SJCRH30 (cell line): ENCODE measurements at places on chromosomes 1 and 21.

- DNase-seq = no peak
Observed at GRCh38 chr1:23441446-23442148, 17.0 kb upstream of the TCEA3 start.

- DNase-seq = no peak
Observed at GRCh38 chr1:58262702-58263101, 283.8 kb downstream of the OMA1 start.

DNA sequence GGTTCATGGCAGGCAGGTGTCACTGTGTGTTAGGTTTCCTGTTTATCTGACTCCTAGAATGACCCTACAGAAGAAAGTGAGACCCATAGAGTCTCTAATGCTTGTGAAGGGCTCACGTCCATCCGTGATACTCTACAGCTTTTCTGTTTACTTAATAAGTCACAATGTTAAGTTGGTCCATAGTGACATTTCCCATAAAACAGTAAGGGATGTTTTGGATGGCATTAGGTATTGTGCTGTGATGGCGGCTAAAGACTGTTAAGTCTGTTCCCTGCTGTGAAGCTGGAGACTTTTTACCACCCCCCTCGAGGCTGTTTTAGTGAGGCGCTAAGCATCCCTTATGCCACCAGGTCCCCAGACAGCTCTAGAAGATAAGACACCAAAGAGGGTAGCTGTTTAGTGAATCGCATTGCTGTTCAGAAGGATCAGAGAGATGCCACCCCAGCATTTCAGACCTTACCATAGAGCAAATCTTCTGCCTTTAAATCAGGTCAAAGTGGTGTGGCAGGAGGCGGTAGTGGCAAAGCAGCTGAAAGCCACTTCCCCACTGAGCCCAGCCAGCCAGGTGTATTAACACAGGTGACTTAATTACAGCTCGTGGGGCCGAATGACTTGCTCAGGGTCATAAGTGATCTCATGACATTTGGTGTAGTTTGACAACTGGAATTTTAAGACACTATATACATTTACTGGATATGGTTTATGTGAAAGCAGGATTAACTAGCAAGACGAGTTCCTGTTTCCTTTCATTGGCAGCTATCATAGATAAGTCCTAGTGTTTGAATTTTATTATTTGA lies 25.0 kb downstream of the SLC37A1 start:
- DNase-seq = no peak

DNA sequence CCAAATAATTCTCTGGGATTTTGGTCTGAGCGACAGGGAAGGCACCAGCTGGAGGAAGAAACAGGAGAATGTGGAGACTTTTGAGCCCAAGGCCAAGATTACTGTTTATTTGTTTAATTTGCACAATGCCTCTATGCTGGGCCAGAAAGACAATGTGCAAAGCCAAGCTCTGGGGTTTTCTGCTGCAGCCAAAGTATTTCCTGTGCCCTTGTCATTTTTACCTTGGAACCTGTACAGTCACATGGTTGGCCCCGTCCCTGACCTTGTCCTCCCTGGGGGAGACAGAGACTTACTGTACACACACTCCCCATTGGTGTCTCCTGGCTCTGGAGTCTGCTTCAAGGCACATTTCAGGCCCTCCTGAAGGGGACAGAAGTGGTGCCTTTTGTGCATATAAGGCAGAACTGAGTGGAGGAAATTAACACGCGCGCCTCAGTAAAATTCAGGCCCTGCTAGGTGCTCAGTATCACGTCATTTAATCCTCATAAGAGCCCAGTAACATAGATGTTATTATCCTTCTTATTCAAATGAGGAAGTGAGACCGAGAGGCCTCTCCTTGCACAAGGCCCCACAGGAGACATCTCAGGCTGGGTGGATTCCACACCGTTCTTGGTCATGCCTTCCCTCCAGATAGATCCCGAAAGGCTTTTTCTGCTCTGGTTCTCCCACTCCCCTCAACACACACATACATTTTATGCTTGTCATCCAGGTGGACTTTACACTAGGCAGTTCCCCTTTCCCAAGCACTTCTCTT lies 21.1 kb downstream of the C1orf115 start:
- DNase-seq = no peak

DNA sequence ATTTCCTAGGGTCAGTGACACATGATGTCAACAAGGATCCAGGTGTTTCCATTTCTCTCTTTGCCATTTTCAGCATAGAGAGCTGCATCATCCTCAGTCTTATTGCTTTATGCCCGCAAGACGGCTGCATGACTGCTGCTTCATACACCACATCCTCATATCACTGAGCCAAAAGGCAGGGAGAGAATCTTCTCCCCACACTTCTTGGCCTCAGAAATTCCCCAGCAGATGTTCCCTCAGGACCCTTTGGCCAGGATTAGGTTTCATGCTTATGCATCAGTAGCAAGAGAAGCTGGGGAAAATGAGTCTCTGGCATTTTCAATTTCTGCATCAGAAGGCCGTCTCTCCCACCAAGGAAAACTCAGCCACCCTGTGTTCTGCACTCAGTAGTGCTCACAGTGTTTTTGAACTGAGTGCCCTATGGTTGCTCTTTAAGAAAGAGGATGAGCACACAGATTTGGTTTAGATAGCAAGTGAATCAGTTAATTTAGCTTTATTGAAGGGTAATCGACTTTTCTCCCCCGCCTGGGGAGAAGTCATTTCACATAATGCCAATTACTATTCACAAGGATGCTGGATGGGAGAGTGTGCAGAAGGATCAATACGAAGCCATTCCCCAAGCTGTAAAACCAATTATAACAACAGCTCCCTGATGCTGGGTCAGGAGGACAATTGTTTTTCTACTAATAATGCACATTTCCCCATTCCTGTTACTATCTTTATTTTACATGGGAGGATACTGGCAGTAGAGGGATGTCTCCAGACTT lies 360.2 kb downstream of the HHIPL2 start:
- DNase-seq = no peak

- DNase-seq = peak; percentile 61
Observed at GRCh38 chr1:162854245-162854882, 6.6 kb downstream of the CCDC190 start.

DNA sequence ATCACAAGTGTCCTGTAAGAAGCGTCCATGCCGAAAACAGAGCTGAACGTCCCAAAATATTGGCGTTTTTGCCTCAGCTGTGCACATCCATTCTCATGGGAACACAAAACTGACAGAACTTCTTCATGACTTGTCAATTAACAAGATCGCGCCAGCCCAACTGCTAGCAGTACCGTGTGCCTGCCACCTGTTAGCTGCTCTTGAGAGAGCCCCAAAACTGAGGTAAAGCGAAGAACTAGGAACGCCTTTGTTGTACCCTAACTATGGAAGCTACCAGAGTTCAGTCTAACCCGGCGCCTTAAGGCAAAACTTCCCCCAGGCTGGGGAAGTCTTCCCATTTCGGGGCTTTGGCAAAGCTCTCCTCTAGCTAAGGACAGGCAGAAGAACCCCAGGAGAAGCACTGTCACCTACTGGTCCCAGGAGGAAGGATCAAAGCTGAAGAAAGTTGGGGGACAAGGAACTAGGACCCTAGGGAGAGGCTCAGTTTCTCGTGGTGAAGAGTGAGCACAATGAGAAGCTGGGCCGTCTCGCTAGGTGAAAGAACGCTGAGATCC lies 719 bp downstream of the EYA3 start:
- DNase-seq = peak; percentile 47

DNA sequence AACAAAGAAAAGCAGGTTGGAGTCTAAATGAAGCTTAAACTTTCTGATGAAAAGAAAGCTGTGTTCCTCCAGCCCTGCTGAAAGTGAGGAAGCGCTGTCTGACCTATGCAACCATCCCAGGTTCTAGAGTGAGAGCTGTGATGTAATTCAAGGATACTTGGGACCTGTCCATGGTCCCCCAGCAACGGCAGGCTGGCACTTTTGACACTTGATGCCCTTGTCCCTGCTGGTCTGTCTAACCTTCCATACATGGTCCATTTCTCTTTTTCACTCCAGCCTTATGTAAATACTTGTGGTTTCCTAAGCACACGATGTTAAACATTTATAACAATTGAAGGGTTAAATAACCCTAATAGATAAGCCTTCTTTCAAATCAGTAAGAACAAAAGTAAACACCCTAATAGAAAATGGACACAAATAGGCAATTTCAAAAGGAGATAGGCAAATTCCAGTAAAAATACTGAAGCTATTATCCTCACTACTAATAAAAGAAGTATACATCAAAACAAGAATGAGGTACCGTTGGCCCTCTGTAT lies 17.7 kb upstream of the KDM4A start:
- DNase-seq = no peak

GRCh38 chr1:204434116-204434755 lies 22.6 kb upstream of the PPP1R15B start:
- DNase-seq = no peak

DNA sequence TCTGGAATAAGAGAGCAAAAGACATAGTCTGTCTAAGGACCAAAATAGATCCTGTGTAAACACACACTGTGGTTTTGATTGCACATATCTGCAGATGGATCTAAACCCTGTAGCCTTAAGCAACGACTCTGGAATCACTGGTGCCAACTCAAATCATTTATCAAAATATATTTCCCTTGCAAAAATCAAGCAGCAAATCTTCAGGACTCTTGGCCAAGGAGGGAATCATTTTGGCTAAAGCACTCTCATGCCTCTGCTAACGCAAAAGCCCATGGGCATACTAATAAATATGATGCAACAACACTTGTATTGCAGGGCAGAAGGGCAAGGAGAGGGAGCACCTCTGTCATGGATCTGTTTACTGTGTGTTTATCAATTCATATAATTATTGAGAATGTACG lies 155.4 kb upstream of the DUSP10 start:
- peak; percentile 9 for DNase-seq

DNA sequence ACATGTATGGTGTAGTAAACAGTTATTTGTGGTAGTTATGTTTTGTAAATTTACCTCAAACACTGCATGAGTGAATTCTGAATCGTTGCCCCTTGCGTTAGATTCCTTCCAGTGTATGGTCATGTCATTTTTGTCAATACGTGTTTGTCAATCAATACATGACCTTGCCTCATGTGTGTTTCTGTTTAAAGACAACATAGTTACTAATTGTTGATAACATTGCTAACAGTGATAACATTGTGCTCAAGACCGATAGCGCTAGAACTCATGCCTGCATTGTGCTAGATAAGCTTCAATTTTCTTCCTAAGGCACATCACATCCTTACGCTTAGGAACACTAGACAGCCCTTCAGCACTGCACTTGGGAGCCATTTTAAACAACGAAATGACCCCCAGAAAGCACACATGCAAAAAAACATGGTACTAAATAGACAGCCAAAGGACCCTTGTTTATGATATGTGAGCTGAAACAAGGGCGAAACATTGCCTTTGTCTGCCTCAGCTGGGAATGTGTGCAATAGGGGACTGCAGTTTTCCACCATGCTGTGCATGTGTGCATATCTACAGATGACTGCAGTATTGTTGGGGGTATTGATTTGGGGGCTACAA lies 37.3 kb downstream of the MRPS6 start:
- no peak for DNase-seq

GRCh38 chr1:235558621-235559169 lies 54.4 kb upstream of the B3GALNT2 start:
- DNase-seq = no peak

DNA sequence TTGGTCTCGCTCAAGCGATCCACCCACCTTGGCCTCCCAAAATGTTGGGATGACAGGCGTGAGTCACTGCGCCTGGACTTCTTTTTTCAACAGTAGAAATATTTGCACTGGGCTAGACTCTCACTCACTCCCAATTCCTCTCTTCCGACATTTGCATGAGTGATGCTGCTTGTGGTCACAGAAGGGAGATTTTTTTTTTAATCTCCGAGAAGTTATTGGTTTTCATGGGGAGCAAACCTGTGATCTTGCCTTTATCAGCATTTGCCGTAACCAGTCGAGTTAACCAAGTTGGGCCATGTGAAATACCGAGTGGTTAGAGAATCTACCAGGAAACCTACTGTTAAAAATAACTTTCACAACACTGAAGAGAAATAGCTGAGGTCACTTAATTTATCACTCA lies 21.1 kb downstream of the ERG start:
- DNase-seq = no peak

DNA sequence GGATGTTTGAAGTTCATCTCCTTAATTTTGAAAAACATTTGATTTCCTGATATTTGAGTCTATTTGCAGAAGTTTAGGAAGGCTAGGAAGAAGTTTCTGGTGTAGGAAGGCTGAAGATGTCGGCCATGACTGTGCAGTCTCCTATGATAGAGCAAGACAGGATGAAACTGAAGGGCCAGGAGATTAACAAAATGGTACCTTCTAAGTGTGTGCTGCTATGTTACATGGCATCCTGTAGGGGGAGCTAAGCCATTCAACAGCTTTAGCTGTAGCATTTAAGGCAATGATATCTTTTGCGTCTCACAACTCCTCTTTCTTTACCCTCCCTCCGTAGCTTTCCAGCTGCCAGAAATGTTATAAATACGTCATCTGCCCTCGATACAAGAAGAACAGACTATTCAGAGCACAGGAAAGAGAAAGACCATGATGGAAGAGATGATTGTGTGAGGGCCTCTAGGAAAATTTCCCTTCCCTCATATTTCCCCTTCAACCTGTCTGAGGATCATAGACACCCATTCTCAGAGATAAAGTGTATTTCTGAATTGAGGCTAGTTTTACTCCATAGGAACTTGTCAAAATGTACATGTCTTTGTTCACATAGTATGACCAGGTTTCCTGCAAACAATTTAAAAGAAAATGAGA lies 61.1 kb downstream of the XCL1 start:
- no peak for DNase-seq

DNA sequence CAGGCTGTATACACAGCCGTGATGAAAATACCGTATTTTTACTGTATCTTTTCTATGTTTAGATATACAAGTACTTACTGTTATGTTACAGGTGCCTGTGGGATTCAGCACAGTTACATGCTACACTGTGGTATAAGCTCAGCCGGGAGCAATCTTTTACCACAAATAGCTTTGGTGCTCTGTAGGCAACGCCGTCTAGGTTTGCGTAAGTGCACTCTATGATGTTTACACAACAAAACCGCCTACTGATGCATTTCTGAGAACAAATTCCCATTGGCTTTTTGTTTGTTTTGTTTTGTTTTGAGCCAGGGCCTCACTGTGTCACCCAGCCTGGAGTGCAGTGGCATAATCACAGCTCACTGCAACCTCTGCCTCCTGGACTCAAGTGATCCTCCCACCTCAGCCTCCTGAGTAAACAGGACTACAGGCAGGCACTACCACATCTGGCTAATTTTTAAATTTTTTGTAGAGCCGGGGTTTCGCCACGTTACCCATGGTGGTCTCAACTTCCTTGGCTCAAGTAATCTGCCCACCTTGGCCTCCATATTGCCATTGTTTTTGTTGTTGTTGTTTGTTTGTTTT lies 81.0 kb downstream of the SCCPDH start:
- no peak for DNase-seq

DNA sequence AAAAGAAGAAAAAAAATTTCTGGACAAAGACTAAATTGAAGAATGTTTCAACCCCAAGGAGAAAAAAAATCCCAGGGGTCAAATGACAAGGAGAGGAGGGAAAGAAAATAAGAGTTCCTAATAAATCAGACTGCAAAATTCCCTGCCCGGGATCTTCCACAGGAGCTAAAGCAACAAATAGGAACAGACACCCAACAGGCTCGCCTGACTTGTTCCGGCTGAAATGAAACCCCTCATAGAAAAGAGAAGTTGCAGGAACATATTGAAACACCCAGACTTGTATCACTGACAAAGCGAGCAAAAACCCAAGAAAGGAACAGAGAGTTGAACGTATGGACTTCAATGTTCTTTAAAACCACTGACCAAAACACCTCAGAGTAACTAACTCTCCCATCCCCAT lies 123.0 kb downstream of the TIAM1 start:
- DNase-seq = no peak
